ENCODE measurements at places on chromosomes 5 and 9. TPM values are rescaled to one million over a fixed set of nuclear protein-coding genes. Genes with fewer than 3 reads are reported as not detected.

TICAM2 gene
- 2.6 TPM for total RNA-seq

MARVELD2 gene
- 0.35 TPM for total RNA-seq

IL7R gene
- 3.4 TPM for total RNA-seq

IFNB1 gene
- not detected for total RNA-seq

TNC gene
- 3.8 TPM for total RNA-seq

CDC25C gene
- 0.13 TPM for total RNA-seq

PCDHB10 gene
- 5.2 TPM for total RNA-seq

UGT3A1 gene
- total RNA-seq, result not detected

- no peaks in the 10 kb centered on the region for H3K36me3 ChIP-seq
- no peaks in the 10 kb centered on the region for H3K27me3 ChIP-seq
- H3K4me3 ChIP-seq, result no peak overlapping the region
- no peaks in the 10 kb centered on the region for H3K4me1 ChIP-seq
Measured at GRCh38 chr5:79562351-79563246, 48.7 kb upstream of the HOMER1 start.

- H3K27ac ChIP-seq, result no peak overlapping the region
- no peak for DNase-seq
- no peak overlapping the region for H3K4me3 ChIP-seq
- no peaks in the 10 kb centered on the region for H3K4me1 ChIP-seq
Measured at GRCh38 chr9:118000581-118000980, 296.4 kb downstream of the TLR4 start.

DNA sequence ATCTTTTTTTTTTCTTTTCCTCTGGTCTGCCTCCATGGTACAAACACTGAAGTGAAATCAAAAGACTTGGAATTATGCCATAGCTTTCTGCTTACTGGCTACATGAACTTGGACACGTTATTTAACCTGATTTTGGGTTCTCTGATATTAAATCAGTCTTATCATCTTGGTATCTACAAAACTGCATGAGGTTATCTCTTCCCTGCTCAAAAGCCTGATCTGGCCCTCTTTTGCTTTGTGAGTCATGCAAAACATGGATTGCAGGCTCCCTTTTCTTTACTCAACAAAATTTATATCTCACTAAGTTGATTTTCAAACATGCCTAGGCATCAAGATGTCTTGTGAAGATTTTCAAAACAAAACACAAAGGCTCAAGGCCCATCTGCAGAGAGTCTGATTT lies 45.9 kb upstream of the FST start:
- H3K27me3 ChIP-seq, result no peaks in the 10 kb centered on the region
- H3K27ac ChIP-seq, result no peak overlapping the region
- H3K36me3 ChIP-seq, result no peaks in the 10 kb centered on the region
- no peaks in the 10 kb centered on the region for H3K4me1 ChIP-seq
- no peak for DNase-seq

- no peak for DNase-seq
- H3K36me3 ChIP-seq, result no peaks in the 10 kb centered on the region
- H3K4me1 ChIP-seq, result no peaks in the 10 kb centered on the region
- H3K4me3 ChIP-seq, result no peak overlapping the region
Measured at GRCh38 chr9:119195521-119195920, 173.7 kb downstream of the BRINP1 start.

DNA sequence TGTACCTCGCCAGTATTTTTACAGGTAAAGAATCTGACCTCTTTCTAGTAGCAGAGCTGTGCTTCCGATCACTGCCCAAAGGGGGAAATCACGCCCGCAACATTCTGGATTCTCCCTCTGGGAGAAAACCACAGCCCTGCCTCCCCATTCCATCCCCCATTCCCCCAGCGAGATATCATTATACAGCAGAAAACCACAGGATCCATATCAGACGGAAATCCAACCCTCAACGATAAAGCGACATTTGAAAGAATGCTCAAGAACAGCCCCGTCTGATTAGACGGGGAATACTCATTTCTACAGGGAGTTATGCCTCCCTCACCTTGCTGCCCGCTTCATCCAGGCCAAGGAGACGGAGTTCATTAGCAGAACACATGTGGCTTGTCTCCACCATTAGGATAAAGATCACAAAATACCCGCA lies 172.8 kb downstream of the COL23A1 start:
- H3K4me1 ChIP-seq, result no peaks in the 10 kb centered on the region
- H3K36me3 ChIP-seq, result no peaks in the 10 kb centered on the region
- DNase-seq, result no peak
- H3K4me3 ChIP-seq, result no peak overlapping the region

DNA sequence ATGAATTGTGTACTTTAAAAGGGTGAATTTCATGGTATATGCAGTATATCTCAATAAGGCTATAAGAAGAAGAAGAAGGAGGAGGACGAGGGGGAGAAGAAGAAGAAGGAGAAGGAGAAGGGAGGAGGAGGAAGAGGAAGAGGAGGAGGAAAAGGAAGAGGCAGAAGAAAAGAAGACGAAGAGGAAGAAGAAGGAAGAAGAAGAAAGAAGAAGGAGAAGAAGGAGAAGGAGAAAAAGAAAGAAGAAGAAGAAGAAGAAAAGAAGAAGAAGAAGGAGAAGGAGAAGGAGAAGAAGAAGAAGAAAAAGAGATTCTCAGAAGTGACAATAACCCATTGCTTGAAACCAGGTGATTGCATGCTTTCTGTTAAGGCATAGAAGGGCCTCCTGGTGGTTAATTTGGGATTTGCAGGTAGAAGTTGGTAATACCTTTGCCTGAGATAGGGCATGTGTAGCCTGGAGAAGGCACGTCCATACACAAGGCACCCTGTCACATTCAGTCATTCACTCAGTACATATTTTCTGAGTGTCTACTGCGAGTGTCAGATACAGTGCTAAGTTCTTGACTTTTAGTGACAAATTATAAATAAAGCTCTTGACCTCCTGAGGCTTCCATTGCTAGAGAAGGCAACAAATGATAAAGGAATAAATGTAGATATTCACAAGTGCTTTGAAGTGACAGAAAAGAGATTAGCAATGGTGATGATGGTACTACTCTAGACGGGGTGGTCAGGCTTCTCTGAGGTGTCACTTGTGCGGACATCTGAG lies 231.3 kb downstream of the NPR3 start:
- H3K27ac ChIP-seq, result no peak overlapping the region
- no peaks in the 10 kb centered on the region for H3K27me3 ChIP-seq
- DNase-seq, result no peak
- H3K4me1 ChIP-seq, result no peaks in the 10 kb centered on the region
- H3K36me3 ChIP-seq, result no peaks in the 10 kb centered on the region
- no peak overlapping the region for H3K4me3 ChIP-seq

GRCh38 chr5:118789366-118789765 lies 199.0 kb downstream of the DTWD2 start:
- no peaks in the 10 kb centered on the region for H3K27me3 ChIP-seq
- no peak for DNase-seq
- no peak overlapping the region for H3K27ac ChIP-seq
- no peak overlapping the region for H3K4me3 ChIP-seq
- H3K36me3 ChIP-seq, result no peaks in the 10 kb centered on the region
- H3K4me1 ChIP-seq, result peaks cover 5% of the 10 kb centered on the region

- H3K4me3 ChIP-seq, result no peak overlapping the region
- no peaks in the 10 kb centered on the region for H3K36me3 ChIP-seq
- no peak for DNase-seq
- no peaks in the 10 kb centered on the region for H3K27me3 ChIP-seq
Measured at GRCh38 chr9:68775003-68775730, 70.1 kb downstream of the PIP5K1B start.

- H3K4me1 ChIP-seq, result no peaks in the 10 kb centered on the region
- no peaks in the 10 kb centered on the region for H3K36me3 ChIP-seq
- H3K27ac ChIP-seq, result no peak overlapping the region
- no peaks in the 10 kb centered on the region for H3K27me3 ChIP-seq
Measured at GRCh38 chr5:96651948-96652753, 10.0 kb upstream of the CAST start.

DNA sequence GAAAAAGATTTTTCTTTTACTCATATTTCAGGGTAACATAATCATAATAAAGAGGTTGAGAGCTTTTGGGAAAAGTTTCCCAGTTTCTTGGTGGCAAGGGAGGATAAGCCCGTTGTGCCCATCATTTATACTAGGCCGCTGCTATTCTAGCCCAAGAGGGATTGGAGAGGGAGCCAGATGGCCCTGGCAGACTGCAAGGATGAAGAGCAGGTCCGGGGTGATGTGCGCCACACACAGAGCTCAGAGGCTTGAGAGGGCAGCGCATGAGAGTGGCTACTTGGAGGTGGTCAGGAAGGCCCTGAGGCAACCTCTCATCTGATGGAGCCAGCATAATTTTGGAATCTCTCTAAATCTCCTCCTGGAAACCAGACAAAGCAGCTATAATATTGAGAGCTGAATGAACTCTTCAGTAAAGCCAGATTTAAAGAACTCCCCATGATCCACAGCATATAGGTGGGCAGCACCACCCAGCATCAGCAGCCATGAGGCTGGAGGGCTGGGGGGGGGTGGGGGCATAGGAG lies 110.1 kb downstream of the MED27 start:
- no peaks in the 10 kb centered on the region for H3K36me3 ChIP-seq
- DNase-seq, result no peak
- H3K4me1 ChIP-seq, result no peaks in the 10 kb centered on the region
- no peaks in the 10 kb centered on the region for H3K27me3 ChIP-seq

GRCh38 chr5:96065685-96066385 lies 104.2 kb upstream of the ELL2 start:
- H3K27me3 ChIP-seq, result no peaks in the 10 kb centered on the region
- no peak for DNase-seq
- H3K4me3 ChIP-seq, result no peak overlapping the region

DNA sequence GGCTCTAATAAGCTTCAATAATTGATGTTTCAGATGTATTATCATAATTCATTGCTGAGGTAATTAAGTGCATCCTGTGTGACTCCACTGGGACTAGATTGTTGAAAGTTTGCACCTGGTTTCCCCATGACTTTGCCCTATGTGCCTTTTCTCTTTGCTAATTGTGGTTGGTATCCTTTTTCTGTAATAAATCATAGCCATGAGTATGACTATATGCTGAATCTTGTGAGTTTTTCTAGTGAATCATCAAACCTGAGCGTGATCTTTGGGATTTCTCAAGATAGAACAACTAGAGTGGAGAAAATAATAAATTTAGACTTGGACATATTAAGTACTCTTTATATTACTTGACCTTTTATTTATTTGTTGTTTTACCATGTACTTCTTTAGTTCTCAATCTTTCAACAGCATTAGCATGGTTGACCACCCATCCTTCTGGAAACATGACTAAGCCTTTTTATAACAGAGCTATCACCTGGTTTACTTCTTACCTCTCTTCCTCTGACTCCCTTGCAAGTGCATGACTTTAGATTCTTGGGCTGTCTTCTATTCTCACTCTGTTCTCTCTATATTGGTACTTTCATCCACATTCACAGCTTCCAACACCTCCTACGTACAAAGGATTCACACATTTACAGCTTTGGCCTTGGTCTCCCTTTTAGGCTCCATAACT lies 239.6 kb upstream of the TAS2R1 start:
- no peak for DNase-seq
- no peaks in the 10 kb centered on the region for H3K36me3 ChIP-seq
- no peaks in the 10 kb centered on the region for H3K27me3 ChIP-seq
- H3K4me3 ChIP-seq, result no peak overlapping the region

- no peak overlapping the region for H3K4me3 ChIP-seq
- H3K36me3 ChIP-seq, result no peaks in the 10 kb centered on the region
- H3K27ac ChIP-seq, result no peak overlapping the region
- H3K4me1 ChIP-seq, result peaks cover 3% of the 10 kb centered on the region
Measured at GRCh38 chr5:56987171-56987570, 35.2 kb upstream of the MIER3 start.

GRCh38 chr9:38439291-38439915 lies 15.1 kb upstream of the IGFBPL1 start:
- H3K4me1 ChIP-seq, result no peaks in the 10 kb centered on the region
- no peak overlapping the region for H3K4me3 ChIP-seq
- H3K27me3 ChIP-seq, result no peaks in the 10 kb centered on the region
- H3K36me3 ChIP-seq, result no peaks in the 10 kb centered on the region

DNA sequence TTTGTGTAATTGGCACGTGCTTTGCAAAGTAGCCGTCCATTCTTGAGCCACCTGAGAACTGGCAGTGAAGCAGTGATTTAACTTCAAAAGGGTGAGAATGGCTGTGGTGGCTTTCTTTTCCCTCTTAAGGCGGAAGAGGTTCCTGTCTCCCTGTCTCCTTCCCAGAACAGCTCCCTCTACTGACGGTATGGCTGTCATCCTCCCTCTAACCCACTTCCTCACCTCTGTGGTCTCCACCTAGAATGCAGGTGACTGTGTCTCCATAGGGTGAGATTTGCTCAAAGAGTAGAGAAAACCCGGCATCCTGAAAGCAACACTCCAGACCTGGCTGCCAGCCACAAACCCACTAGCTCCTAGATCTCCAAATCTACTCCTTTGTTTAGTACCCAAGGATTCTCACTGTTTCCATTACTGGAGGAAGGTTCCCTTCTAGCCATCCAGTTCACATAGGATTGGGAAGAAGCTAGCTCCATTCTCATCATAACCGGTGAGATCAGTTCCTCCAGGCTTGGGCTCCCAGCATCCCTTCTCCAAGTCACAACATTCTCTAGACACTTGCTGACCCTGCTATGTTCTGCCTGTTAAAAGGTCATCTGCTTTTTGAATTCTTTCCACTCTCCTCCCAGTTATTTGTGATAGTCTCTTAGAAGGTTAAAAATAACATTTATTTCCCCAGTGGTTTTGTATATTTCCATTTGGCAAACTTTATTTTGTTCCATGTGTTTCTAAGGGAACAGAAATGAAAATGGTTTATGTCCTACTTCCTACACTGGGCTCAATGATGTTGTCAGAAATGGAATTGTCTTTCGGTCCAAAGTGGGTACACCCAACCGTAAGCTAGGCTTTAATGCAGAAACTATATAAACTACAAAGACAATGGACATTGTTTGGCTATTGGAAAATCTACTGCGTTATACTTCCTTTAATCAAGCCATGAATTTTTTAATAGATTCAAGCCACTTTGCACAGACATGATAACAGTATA lies 269.4 kb downstream of the CWC27 start:
- H3K4me1 ChIP-seq, result peaks cover 5% of the 10 kb centered on the region
- no peak for DNase-seq
- no peak overlapping the region for H3K4me3 ChIP-seq
- no peaks in the 10 kb centered on the region for H3K27me3 ChIP-seq
- no peak overlapping the region for H3K27ac ChIP-seq

- H3K4me1 ChIP-seq, result no peaks in the 10 kb centered on the region
- no peak for DNase-seq
- H3K36me3 ChIP-seq, result no peaks in the 10 kb centered on the region
- no peaks in the 10 kb centered on the region for H3K27me3 ChIP-seq
Measured at GRCh38 chr9:98778711-98779530, 17.4 kb downstream of the ANKS6 start.

GRCh38 chr9:133729617-133730281 lies 8.4 kb downstream of the SARDH start:
- DNase-seq, result no peak
- no peak overlapping the region for H3K27ac ChIP-seq
- H3K4me1 ChIP-seq, result no peaks in the 10 kb centered on the region
- H3K36me3 ChIP-seq, result no peaks in the 10 kb centered on the region
- no peak overlapping the region for H3K4me3 ChIP-seq

GRCh38 chr9:123201083-123201482 lies 67.3 kb downstream of the STRBP start:
- H3K4me1 ChIP-seq, result no peaks in the 10 kb centered on the region
- no peak overlapping the region for H3K27ac ChIP-seq
- H3K4me3 ChIP-seq, result no peak overlapping the region
- H3K27me3 ChIP-seq, result no peaks in the 10 kb centered on the region
- no peaks in the 10 kb centered on the region for H3K36me3 ChIP-seq

- H3K36me3 ChIP-seq, result no peaks in the 10 kb centered on the region
- no peak overlapping the region for H3K4me3 ChIP-seq
- no peaks in the 10 kb centered on the region for H3K27me3 ChIP-seq
- DNase-seq, result no peak
- no peaks in the 10 kb centered on the region for H3K4me1 ChIP-seq
Measured at GRCh38 chr5:76487386-76487785, 84.3 kb downstream of the IQGAP2 start.
